ENCODE measurements at places on chromosomes 2 and 18.

GRCh38 chr2:152444448-152444847, 109.5 kb downstream of the FMNL2 start:
- no peak for DNase-seq

- no peak for DNase-seq
These were observed 99.4 kb downstream of the MYOM1 start for GRCh38 chr18:3120356-3120755.

- DNase-seq: peak; percentile 39
These were observed 3.0 kb upstream of the OSR1 start for GRCh38 chr2:19361325-19361990.

GRCh38 chr2:112138159-112139032, at the start of gene FBLN7:
TSS of gene FBLN7 (plus strand) at chr2:112138385. CDS start at chr2:112138656, 271 bp downstream.
- DNase-seq: peak; percentile 47

- no peak for DNase-seq
These were observed 83.9 kb downstream of the PTH2R start for GRCh38 chr2:208490492-208490891.

GRCh38 chr2:75562513-75562864, 1.8 kb upstream of the EVA1A start:
- DNase-seq: peak; percentile 25

- no peak for DNase-seq
These were observed 391.1 kb downstream of the NCKAP5 start for GRCh38 chr2:133177196-133177595.

GRCh38 chr2:23373666-23374065, 11.3 kb upstream of the KLHL29 start:
- DNase-seq: no peak

DNA sequence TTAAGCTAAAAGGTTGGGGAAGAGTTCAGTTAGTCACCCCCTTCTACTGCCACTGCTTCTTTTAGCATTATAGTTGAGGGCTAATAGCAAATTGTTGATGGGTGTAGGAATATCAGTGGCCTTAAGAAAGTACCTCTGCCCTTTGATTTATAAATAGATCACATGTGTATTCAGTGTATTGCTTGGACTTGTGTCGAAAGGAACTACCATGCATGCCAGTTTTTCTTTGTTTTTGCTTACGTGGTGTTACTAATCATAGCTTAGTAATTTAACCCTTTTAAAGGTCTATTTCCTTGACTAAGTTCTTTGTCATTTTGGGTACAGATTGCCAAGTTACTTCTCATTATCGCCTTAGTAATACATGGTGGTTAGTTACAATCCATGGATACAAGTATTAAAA, 85.6 kb downstream of the MIB1 start:
- peak; percentile 45 for DNase-seq

DNA sequence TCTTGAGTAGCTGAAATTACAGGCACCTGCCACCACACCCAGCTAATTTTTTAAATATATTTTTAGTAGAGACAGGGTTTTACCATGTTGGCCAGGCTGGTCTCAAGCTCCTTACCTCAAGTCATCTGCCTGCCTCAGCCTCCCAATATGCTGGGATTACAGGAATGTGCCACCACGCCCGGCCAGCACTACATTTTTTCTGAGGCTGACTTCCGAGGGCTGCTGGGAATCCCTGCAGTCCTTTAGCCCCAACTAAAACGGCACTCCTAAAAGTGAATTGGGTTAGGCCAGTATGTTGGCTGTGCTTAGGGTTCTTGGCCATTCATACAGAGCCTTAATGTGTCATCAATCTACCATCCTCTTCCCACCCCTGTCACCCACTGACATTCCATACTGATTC, 375.4 kb downstream of the DCC start:
- no peak for DNase-seq

DNA sequence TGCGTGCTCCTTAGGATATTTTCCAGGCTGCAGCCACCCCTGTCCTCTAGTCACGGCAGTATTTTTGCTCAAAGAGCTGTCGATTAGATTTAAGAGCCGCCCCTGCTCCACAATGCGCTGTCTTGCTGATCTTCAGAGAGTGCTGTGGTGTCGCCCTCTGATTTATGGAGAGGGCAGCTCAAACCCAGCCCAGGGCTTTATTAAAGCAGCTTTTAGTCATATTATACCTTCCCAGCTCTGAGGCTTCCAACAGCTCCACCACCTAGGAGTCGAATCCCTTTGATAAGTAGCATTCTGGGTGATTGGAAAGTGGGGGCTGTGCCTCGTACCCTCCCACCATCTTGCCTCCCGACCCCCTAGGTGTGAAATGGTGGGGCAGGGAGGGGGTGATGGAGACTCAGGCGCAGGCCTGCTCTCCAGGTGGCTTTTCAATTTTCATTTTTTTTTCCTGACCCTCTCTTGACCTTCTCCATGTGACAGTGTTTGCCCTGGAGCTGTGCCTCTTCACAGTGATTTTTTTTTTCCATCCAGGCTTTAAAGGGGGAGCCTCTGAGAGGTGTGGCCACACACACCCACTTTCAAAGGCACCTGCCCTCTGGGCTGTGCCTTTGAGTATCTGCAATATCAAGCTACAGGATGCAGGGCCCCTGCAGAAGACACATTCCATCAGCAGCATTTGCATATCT, 53.1 kb upstream of the NRP2 start:
- DNase-seq: no peak
